ENCODE measurements at places on chromosomes 6 and 20.

DNA sequence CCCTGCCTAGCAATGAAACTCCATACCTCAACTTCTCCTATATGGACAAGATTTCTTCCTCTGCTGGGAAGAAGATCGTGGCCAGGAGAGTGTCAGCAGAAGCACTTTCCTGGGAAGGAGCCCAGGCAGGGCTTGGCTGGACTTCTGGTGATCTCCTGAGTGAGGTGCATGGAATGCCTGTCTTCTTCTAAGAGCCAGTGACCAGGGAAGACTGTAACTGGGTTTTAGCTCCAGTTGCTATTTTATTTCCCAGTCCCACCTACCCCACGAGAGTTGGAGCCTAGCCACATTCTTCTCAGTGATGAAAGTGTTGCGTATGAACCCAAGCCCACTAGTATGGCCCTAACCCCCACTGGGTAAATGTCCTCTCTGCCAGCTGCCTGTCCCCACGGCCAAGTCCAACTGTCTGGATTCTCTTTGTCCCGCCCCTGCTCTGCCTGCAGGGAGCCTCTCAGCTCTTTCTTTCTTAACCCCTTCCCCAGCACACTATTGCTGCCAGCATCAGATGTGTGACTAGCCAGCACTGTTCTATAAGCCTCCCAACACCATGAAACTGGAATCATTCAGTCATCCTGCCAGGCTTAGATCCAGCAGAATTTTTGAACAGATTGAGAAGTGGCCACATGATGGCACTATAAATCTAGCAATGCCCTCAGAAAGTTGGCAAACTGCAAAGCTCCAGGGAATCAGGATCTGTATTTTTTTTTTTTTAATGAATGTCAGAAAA, 69.8 kb upstream of the FAM184A start:
- DNase-seq = no peak

DNA sequence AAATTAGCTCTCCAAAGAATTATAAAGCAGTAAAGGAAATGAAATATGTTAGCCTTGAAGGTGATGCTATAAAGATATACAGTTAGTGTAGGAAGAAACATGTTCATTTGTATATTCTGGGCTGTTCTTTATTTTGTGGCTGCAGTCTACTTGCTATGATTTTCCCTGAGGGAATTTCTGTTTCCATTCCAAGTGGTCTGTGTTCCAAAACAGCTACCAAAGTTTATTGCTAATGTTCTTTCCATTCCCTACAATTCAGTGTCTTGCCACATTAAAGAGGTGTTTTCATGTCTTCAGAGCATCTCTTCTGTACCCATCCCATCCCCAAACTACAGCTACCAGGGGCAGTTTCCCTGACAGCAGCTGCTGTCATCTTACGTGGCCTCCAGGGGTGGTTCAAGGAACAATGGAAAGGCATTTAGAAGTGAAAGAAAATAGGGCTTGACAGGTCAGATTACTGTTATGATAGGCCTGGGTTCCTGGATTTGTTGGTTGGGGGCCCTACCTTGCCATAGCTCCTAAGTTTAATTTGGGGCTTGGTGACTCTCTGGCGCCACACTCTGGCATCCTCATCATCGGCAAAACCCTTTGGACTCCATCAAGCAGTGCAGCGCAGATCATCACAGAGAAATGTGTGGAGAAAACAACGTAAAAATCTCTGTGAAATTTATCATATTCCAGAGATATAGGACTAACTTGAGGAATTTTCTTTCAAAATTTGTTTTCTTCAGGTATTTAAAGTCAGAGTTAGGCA, 33.8 kb upstream of the AIG1 start:
- DNase-seq = peak; percentile 35

- DNase-seq = no peak
These were observed 19.3 kb upstream of the LY86 start for GRCh38 chr6:6569096-6569810.

DNA sequence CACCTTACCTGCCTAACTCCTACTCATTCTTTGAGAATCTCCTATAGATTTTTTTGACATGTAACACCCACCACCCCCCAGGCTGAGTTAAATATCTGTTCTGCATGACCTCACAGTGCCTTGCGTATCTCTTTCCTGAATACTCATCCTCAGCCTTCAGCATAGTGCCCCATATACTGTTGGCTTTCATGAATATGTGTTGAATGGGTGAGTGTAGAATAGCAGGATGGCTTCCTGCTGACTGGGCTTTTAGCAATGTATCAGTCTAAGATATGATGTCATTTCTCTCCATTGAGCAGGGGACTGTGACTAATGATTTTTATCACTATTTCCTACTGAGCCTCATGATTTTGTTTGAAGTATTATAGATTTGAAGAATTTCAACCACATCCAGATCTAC, 361.6 kb upstream of the MARCKS start:
- DNase-seq = no peak

DNA sequence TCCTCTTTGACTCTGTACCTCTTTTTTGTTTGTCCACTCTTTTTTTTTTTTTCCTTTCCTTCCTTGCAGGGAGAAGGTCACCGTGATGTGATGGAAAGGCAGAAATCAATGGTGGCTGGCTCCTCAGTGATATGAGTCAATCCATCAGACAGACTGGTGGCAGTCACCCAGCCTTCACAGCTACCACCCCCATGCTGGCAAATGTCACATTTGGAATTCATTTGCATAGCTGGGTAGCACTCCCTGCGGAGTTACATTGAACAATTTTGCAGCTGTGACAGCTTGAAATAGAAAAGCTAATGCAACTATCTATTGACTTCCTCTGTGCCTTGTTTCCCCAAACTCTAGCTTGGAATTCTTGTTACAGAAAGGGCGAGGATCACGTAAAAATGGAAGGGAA, 668.4 kb downstream of the C6orf118 start:
- no peak for DNase-seq

DNA sequence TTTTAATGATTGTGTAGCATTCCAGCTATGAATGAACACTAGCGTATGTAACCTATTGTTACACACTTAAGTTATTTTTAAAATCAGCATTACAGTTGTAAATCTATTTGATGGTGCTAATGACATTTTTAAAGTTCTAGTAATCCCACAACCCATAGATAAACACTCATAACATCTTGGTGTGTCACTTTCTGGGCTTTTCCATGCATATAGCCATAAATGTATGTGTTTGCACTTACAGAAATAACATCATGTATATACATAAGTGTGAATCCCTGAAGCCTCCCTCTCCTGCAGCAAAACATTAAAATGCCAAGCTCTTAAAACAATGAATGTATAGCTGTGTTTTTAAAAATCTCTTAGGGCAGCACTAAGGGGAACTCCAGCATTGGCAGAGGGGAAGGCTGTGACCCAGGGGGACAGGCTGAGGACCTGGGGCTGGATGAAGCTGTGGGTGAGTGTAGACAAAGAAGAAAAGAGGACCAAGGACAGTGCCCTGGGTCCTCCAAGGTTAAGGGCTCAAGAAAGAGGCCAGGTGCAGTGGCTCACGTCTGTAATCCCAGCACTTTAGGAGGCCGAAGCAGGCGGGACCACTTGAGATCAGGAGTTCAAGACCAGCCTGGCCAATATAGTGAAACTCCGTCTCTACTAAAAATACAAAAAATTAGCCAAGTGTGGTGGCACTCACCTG, 929 bp upstream of the CENPB start:
- DNase-seq = no peak

- DNase-seq = no peak
These were observed 102.7 kb upstream of the CNKSR3 start for GRCh38 chr6:154613137-154613676.

- no peak for DNase-seq
These were observed 27.6 kb downstream of the DCDC2 start for GRCh38 chr6:24330137-24330732.

- DNase-seq = no peak
These were observed 19.8 kb upstream of the RBM38 start for GRCh38 chr20:57371363-57371762.

GRCh38 chr20:51969191-51969590, 166.9 kb upstream of the SALL4 start:
- DNase-seq = no peak

- no peak for DNase-seq
These were observed 64.0 kb upstream of the KCNK16 start for GRCh38 chr6:39386487-39386886.

- no peak for DNase-seq
These were observed 9.8 kb downstream of the VGLL2 start for GRCh38 chr6:117275205-117275604.

DNA sequence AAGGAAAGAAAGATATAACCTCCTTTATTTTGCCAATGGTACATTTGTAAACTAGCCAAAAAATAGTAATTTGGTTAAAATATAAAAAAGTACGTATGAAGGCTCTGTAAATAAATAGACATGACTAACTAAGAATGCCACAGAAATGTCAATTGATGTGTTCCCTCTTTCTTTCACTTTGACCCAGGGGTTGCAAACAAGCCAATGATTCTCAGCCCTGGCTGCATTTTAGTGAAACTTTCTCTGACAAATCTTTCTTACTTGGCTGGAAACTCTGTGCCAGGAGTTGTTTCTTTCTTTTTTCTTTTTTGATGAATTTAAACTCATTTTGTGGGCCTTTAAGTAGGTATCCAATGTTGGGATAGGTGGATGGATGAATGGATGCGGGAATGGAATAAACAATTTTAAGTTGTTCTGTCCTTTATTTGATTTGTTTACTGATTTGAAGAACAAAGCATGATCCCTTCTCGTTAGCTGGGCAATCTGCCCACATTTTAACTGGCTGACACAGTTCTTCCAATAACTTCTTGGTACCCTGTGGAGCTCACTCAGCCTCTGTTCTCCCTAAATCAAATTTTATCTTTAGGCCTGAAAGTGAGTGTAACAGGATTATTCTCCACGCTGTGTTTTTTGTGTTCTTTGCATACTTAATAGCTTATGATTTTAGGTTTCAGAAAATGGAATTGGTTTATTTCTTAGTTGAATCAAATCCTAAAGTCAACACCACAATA, 58.6 kb upstream of the GCLC start:
- DNase-seq = no peak

- no peak for DNase-seq
These were observed 531.9 kb upstream of the MAN1A1 start for GRCh38 chr6:119881416-119881815.

DNA sequence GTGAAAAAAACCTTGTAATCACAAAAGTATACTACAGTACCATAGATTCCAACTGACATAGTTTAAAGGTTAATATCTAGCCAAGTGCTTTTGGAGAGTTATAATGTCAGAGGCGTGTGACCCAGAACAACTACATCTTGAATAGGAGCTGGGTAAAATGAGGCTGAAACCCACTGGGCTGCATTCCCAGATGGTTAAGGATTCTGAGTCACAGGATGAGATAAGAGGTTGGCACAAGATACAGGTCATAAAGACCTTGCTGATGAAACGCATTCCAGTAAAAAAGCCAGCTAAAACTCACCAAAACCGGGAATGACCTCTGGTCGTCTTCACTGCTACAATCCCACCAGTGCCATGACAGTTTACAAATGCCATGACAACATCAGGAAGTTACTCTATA, 22.4 kb upstream of the KIAA0408 start:
- DNase-seq = no peak

- DNase-seq = no peak
These were observed 109.6 kb upstream of the HIVEP1 start for GRCh38 chr6:11902527-11902926.

DNA sequence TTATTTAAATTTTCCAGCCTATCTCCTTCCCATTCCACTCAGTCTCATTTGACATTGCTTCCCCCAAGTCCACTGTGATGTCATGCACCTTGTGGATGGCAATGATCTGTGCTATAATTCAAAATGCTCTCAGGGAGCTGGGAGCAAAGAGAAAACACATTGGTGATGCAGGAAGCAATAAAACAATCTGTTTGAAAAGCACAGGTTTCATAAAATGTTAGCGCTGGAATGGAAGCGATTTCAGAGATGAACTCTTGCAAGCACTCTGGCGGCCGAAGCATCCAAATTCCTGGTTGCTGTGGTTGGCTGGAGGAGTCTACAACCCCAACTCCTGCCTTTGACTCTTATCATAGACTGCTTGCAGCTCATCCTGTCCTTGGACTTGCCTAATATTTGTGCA, 167.0 kb downstream of the GMPR start:
- no peak for DNase-seq

- DNase-seq = peak; percentile 67
These were observed 45.8 kb upstream of the PNRC1 start for GRCh38 chr6:89034586-89035251.

DNA sequence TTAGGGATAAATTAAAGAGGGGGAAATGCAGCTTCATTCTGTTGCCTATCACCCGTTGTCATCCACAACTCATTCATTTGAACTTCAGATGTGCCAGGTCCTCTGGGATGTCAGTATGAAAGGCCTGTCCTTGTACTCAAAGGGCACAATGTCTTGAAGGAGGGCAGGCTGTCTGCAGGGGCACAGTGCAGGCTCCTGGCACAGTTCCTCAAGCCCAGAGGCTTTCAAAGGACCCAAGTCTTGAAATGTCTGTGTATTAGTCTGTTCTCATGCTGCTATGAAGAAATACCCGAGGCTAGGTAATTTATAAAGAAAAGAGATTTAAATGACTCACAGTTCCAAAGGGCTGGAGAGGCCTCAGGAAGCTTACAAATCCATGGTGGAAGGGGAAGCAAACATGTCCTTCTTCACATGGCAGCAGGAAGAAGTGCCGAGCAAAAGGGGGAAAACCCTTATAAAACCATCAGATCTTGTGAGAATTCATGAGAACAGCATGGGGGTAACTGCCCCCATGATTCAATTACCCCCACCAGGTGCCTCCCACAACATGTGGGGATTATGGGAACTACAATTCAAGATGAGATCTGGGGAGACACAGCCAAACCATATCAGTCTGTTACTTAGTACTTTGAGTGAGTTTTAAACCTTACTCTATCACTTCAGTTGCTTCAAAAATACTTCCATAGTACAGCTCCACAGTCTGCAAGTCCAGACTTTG, 9.4 kb downstream of the SNX9 start:
- DNase-seq = no peak

Measured in CD4-positive, alpha-beta T cell treated with Interferon gamma for 1 hour (primary cell).